Psoas muscle (tissue), 8 donors: ENCODE measurements at places on chromosomes 13 and 19. TPM values are rescaled to one million over a fixed set of nuclear protein-coding genes. Genes with fewer than 3 reads are reported as not detected.
A peak's percentile ranks its signal among the peaks of the same experiment; 100 is the strongest.

PRR22 gene
- 0.92 TPM for total RNA-seq

DCT gene
- 0.22 TPM for total RNA-seq

OR7C2 gene
- not detected for total RNA-seq

GRCh38 chr19:55156202-55157063, 1.1 kb downstream of the TNNI3 start:
- peak; percentile 81 for DNase-seq
- H3K4me3 ChIP-seq = peak overlapping the region; percentile 59
- H3K27ac ChIP-seq = peak overlapping the region; percentile 30
- H3K36me3 ChIP-seq = no peaks in the 10 kb centered on the region
- peaks cover 3% of the 10 kb centered on the region for H3K27me3 ChIP-seq
- H3K4me1 ChIP-seq = no peaks in the 10 kb centered on the region

GRCh38 chr19:6890938-6891337, 3.6 kb downstream of the ADGRE1 start:
- peaks cover 2% of the 10 kb centered on the region for H3K27me3 ChIP-seq
- H3K4me1 ChIP-seq = no peaks in the 10 kb centered on the region
- H3K36me3 ChIP-seq = no peaks in the 10 kb centered on the region
- H3K4me3 ChIP-seq = no peak overlapping the region

- H3K4me3 ChIP-seq = no peak overlapping the region
- peaks cover 1% of the 10 kb centered on the region for H3K4me1 ChIP-seq
- H3K27me3 ChIP-seq = no peaks in the 10 kb centered on the region
- no peak for DNase-seq
- H3K36me3 ChIP-seq = no peaks in the 10 kb centered on the region
- H3K27ac ChIP-seq = no peak overlapping the region
Observed at GRCh38 chr19:13803038-13803437, 7.8 kb downstream of the ZSWIM4 start.

DNA sequence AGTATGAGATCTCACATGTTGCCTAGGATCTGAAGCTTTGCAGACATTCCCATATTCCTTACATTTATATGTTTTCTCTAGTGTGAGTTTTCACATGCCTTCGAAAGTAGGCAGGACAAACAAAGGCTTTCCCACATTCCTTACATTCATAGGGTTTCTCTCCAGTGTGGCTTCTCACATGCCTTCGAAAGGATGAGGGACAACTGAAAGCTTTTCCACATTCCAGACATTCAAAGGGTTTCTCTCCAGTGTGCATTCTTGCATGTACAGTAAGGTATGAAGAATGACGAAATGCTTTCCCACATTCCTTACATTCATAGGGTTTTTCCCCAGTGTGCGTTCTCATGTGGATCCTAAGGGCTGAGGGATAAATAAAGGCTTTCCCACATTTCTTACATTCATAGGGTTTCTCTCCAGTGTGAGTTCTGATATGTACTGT, 14.2 kb downstream of the ZNF699 start:
- H3K4me3 ChIP-seq = no peak overlapping the region
- no peaks in the 10 kb centered on the region for H3K27me3 ChIP-seq
- DNase-seq = no peak
- H3K4me1 ChIP-seq = no peaks in the 10 kb centered on the region
- H3K36me3 ChIP-seq = peaks cover 28% of the 10 kb centered on the region
- H3K27ac ChIP-seq = no peak overlapping the region

DNA sequence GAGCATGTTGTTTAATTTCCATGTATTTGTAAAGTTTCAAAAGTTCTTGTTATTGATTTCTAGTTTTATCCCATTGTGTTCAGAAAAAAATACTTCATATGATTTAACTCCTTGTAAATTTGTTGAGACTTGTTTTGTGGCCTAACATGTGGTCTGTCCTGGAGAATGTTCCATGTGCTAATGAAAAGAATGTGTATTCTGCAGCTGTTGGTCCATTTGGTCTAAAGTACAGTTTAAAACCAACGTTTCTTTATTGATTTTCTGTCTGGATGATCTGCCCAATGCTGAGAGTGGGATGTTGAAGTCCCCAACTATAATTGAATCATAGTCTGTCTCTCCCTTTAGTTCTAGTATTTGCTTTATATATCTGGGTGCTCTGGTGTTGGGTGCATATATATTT, 34.9 kb upstream of the TPP2 start:
- DNase-seq = no peak
- peaks cover 4% of the 10 kb centered on the region for H3K4me1 ChIP-seq
- H3K27ac ChIP-seq = no peak overlapping the region
- no peak overlapping the region for H3K4me3 ChIP-seq
- peaks cover 5% of the 10 kb centered on the region for H3K27me3 ChIP-seq

GRCh38 chr13:101452519-101453485, at the start of gene ITGBL1:
Gene ITGBL1, plus strand, starts transcription at chr13:101452675. Its CDS starts 159 bp downstream, at chr13:101452834.
- no peak within 1 kb of the TSS for H3K27ac ChIP-seq
- peak within 1 kb of the TSS; percentile 54 for H3K4me3 ChIP-seq
- no peaks in the 10 kb centered on the region for H3K36me3 ChIP-seq
- no peaks in the 10 kb centered on the region for H3K27me3 ChIP-seq

GRCh38 chr13:43528992-43529391, 257.8 kb downstream of the ENOX1 start:
- no peaks in the 10 kb centered on the region for H3K27me3 ChIP-seq
- no peak overlapping the region for H3K27ac ChIP-seq
- H3K4me1 ChIP-seq = no peaks in the 10 kb centered on the region
- H3K4me3 ChIP-seq = no peak overlapping the region

DNA sequence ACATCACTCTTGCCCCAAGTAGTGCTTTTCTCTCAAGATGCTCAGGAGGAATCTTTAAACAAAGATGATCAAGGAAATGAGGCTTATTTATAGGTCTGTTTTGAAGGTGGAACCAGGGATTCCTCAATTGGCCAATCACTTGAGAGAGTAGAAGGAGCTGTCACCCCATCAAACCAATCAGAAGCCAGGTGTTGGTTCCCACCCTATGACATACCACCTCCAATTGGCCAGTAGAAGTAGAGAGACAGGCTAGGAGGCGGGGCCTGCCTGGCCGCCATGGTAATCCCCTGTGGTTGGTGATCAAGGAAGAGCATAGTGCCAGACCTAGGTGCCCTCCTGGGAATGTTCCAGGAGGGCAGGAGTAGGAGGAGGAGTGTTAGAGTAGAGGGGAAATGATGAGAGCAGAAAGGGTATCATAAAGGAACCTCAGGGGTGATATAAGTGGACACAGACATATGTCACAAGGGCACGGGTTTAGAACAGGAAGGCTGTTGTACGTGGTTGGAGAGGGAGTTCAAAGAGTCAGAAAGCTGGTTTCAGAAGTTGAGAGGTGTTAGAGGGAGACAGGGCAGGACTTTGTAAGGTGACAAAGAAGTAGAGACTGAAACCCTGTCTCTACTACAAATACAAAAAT, 10.5 kb downstream of the PMIS2 start:
- H3K27ac ChIP-seq = no peak overlapping the region
- H3K27me3 ChIP-seq = no peaks in the 10 kb centered on the region
- H3K36me3 ChIP-seq = no peaks in the 10 kb centered on the region
